ENCODE measurements at places on chromosomes 11 and 22. TPM values are rescaled to one million over a fixed set of nuclear protein-coding genes. Genes with fewer than 3 reads are reported as not detected.

DNA sequence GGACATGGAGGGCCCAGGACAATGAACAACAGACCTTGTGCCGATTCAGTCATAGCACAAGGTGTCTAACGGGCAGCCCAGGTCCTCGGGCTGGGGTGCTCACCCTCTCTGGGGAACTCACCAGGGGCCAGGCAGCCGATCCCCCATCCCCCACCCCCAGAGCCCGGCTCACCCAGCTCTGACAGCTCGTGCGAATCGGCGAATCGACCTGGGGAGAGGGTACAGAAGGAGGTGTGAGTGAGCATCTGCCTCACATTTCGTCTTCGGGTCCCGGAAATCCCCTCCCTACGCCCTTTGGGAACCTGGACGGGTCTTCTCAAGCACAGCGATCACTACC lies 423 bp downstream of the PEX16 start:
- DNase-seq, result no peak

DNA sequence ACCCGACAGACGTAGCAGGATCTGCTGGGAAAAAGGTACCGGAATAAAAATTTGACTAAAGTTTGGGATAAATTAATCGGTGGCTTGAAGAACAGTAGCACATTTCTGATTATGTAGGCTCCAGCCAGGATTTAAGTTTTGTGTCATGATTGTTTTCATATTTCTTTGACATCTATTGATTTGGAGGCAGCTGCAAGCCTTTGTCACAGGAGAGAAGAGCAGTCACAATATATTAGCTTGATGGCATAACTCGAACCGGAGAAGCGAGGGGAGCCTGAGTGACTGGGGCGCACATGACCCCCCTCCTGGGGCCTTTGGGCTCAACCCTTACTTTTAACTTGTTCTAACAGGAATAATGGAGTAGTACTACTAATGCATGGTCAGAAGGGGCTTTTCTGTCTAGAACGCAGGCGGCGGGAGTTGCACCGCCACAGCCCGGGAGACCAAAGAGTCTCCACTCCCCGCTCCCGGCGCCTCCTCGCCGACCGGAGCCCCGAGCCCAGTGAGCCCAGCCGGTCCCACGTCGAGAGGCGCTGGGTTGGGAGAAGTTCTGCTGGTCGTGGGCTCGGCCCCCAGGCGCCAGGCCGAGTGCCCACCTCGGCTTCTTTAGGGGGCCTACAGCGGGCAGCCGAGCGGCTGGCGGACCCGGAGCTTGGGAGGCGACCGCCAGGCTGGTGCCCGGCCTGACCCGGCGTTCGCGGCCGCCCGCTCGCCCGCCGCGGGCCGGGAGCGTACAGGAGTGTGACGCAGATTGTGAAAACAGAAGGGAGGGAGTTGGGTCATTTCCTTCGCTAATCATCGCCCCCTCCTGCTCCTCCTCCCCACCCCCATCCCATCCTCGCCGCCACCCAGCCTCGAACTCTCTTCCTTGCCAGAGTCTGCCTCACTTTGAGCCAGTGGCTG lies 15.7 kb upstream of the PAX6 start:
- no peak for DNase-seq

- DNase-seq, result no peak
Observed at GRCh38 chr11:25980091-25980490, 351.8 kb upstream of the ANO3 start.

DNA sequence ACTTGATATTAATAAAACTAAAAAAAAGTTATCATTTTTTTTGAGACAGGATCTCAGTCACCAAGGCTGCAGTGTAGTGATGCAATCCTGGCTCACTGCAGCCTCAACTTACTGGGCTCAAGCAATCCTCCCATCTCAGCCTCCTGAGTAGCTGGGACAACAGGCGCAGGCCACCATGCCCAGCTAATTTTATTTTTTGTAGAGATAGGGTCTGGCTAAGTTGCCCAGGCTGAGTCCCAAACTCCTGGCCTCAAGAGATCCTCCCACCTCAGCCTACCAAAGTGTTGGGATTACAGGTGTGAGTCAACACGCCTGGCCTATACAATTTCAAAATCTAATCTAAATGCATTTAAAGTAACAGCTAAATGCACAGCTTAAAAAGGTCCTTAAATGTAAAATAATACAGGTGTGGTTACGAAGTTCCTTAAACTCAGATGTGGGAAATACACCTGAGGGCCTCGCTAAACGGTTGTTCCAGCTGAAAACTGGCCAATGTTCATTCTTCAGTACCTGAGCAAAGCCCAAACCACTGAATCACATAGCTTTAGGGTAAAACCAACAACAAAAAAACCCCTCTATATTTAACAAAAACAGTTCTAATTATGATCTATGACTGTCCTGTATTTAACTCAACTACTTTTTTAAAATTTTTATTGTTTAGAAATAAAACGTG lies 11.8 kb downstream of the NAP1L4 start:
- DNase-seq, result no peak

- no peak for DNase-seq
Observed at GRCh38 chr11:73382747-73383146, 6.5 kb downstream of the RELT start.

DNA sequence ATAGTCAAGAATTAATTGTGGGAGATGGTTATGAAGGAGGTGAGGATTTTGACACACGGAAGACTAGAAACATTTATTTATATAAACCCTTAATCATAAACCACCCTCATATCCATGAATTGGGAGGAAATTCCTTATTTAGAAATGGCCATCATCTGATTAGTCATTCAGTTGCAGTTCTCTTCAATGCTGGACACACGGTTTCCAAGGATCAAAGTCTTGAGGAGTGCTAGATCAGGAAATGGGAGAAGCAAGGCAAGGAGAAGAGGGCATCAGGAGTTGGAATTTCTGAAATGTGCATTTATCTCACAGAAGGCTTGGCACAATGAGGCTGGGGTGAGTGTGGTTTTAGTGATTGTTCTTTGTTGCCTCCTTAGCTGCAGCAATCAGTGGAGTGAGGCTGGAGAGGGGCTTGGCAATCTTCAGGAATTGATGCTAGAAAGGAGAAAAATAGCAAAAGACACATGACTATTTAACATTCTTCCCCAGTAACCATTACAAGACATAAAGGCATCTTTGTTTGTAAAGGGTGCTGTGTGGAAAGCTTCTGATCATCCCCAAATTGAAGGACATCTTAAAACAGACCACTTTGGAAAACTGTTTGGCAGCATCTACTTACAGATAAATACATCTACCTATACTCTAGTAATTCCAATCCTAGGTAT lies 21.6 kb upstream of the GDPD4 start:
- DNase-seq, result no peak

GRCh38 chr11:64564419-64564818 lies 26.6 kb upstream of the SLC22A12 start:
- DNase-seq, result no peak

- no peak for DNase-seq
Observed at GRCh38 chr11:125245299-125245698, 80.7 kb downstream of the PKNOX2 start.

- no peak for DNase-seq
Observed at GRCh38 chr11:121152764-121153163, 51.7 kb downstream of the TECTA start.

- DNase-seq, result peak; percentile 91
Observed at GRCh38 chr11:19232910-19233503, 7.7 kb downstream of the E2F8 start.

GRCh38 chr11:66101066-66101464 lies 31.0 kb downstream of the PACS1 start:
- no peak for DNase-seq

DNA sequence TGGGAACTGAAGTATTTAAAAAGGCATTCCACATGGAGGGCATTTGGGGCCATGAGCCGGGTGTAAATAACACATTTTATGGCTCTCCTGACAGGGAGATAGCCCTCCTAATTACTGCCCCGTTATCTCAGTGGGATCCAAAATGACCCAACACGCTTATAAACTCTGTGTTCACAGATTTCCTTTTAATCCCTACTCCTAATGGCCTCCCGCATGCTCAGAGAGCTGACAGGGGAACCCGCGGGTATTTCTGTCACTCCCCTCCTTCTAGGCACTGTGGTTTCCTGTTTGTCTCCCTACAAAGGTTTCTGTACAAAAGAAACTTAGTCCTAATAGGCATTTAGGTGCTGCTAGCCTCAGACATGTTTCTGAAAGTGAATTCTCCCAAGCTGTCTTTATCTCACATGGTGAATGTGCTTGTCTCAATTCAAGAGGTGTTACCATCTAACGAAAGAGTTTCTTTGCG lies 202.8 kb upstream of the SEZ6L start:
- DNase-seq, result no peak

GRCh38 chr11:133907841-133908241 lies 48.9 kb downstream of the IGSF9B start:
- no peak for DNase-seq

- DNase-seq, result peak; percentile 21
Observed at GRCh38 chr22:37018815-37019308, 385 bp downstream of the TST start.

The LZTR1 gene
- 18.9 TPM for total RNA-seq

The POLR2F gene
- 53.1 TPM for total RNA-seq

The PPM1F gene
- total RNA-seq, result 37.6 TPM

The CTTN gene
- 286 TPM for total RNA-seq

The CALCA gene
- total RNA-seq, result not detected

The DEFB131B gene
- not detected for total RNA-seq

The LMO2 gene
- total RNA-seq, result 0.98 TPM

The YAP1 gene
- 44.5 TPM for total RNA-seq

The MUC2 gene
- total RNA-seq, result not detected

The ZC3H12C gene
- 5.2 TPM for total RNA-seq

The FREY1 gene
- total RNA-seq, result 0.24 TPM

The PKNOX2 gene
- total RNA-seq, result 0.12 TPM

All from A172 (cell line).